ENCODE measurements at places on chromosomes 5 and 9. TPM values are rescaled to one million over a fixed set of nuclear protein-coding genes. Genes with fewer than 3 reads are reported as not detected.

The PKN3 gene
- 5.9 TPM for total RNA-seq

The ADGRD2 gene
- 0.62 TPM for total RNA-seq

The CBY3 gene
- total RNA-seq, result not detected

The RAB14 gene
- total RNA-seq, result 58.3 TPM

The PCDHA9 gene
- 4.0 TPM for total RNA-seq

The EIF4EBP3 gene
- total RNA-seq, result 5.2 TPM

The SHISAL2B gene
- not detected for total RNA-seq

The ACTBL2 gene
- 0.07 TPM for total RNA-seq

The CCNI2 gene
- 1.5 TPM for total RNA-seq

The POMT1 gene
- total RNA-seq, result 57.2 TPM

The FOXB2 gene
- not detected for total RNA-seq

The ISL1 gene
- total RNA-seq, result 12.0 TPM

The FBP2 gene
- not detected for total RNA-seq

The PPP1R2B gene
- not detected for total RNA-seq

GRCh38 chr9:79955300-79955699 is 383.5 kb downstream of the TLE4 start:
- no peak for DNase-seq

- DNase-seq, result no peak
These were observed 515.2 kb downstream of the ZNF608 start for GRCh38 chr5:124231230-124231629.

GRCh38 chr5:21806271-21806670 is 1046.9 kb downstream of the CDH12 start:
- DNase-seq, result no peak

- DNase-seq, result no peak
These were observed 71.8 kb downstream of the EFNA5 start for GRCh38 chr5:107598958-107599357.

GRCh38 chr5:36635721-36636390 is 29.4 kb downstream of the SLC1A3 start:
- DNase-seq, result no peak

DNA sequence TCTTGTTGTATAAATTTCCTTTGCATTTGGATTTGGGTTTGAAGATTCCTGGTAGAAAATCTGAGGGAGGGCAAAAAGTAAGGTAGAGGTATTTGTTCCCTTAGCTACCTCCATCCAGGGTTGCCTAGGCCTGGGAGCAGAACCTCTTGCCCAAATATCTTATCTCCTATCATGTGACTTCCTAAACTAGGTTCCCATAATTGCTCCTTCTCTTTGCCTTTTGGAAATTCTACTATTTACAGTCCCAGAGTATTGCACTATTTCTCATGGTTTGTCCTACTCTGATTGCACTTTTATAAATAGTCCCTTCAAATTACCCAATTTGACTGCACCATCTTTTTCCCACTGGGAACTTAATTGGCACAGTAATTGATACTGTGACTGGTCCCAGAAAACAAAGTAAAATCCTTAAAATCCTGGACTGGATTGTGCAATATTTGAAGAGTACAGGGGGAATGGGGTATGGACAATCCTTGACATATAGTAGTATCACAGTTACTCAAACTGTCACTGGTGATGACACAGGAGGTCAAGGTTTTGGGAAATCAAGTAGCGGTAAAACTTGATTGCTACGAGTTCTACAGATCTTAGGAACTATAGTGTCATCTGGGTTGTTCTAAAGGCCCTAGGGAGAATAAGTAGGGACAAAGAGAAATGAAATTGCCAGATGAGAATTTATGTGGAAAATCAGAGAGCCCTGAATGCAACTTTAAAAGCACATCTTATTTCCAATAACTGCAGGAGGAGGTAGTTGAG is 31.5 kb upstream of the TMED7 start:
- no peak for DNase-seq

DNA sequence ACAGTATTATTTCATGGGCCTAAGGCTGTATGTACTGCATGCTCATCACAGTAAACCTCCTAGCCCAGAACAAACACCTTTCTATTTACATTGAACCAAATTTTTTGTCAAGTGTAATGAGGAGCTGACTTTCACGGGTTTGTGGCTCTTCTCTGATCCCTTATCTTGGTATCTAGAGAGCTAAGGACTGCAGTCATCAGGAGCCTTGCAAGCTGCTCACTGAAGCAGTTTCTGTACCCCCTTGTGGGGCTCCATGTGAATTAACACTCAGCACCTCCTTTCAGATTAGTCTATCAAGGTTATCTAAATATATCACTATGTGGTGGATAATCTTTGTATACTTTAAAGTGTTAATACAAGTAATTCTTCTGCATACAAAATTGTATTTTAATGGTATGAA is 108.2 kb downstream of the AUH start:
- no peak for DNase-seq

DNA sequence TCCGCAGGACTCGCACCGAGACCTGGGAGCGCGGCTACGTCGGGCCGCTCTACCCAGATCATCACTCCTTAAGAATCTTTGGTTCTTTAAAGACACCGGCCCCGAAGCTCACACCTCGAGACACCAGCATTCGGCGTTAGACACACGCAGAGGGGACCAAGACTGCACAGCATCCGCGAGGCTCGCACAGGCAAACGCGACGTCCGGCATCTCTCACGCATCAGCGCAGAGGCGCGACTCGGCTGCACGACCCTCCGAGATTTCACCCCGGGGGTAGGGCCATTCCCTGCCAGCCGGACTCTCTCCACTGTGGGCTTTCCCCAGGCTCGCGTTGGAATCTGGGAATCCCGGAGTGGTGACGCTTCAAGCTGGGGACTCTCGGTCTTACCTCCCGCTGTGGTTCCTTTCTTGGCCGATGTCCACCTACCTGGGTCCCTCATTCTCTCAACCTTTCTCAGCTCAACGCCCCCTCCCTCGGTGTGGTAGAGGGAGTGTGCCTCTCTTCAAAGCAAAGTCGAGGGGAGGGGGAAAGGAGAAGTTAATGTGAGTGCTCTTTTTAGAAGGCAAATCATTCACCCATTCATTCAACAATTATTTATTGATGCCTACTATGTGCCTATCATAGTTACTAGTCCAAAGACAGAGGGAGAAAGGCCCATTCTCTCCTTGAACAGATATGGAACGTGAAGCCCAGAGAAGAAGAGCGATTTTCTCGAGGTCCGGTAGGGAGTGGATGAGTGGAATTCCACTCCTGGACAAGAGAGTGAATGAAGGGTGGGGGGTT is 1.3 kb upstream of the HAND1 start:
- no peak for DNase-seq

DNA sequence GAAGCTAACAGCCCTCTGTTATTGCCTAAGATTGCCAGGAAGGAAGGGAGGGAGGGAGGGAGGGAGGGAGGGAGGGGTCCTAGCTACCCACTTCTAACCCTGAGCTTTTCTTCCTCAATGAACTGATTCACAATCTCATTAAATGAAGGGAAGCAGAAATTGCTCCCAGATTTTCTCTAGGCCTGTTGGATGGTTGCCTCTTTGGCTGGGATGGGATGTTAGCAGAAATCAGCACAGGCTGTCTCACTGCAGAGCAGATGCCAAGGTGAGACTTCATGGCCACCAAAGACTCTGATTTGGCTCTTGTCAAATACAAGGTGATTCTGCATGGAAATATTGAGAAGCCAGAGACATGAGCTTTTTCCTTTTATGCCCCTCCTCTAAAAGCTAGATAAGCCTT is 578.6 kb downstream of the ACTL7B start:
- no peak for DNase-seq

- DNase-seq, result no peak
These were observed 39.3 kb downstream of the DAB2IP start for GRCh38 chr9:121690766-121691165.

GRCh38 chr9:31377358-31377757 is 1007.1 kb upstream of the ACO1 start:
- DNase-seq, result no peak
